Naive thymus-derived CD8-positive, alpha-beta T cell (primary cell): ENCODE measurements at places on chromosomes 7 and 10.
A peak's percentile ranks its signal among the peaks of the same experiment; 100 is the strongest.

DNA sequence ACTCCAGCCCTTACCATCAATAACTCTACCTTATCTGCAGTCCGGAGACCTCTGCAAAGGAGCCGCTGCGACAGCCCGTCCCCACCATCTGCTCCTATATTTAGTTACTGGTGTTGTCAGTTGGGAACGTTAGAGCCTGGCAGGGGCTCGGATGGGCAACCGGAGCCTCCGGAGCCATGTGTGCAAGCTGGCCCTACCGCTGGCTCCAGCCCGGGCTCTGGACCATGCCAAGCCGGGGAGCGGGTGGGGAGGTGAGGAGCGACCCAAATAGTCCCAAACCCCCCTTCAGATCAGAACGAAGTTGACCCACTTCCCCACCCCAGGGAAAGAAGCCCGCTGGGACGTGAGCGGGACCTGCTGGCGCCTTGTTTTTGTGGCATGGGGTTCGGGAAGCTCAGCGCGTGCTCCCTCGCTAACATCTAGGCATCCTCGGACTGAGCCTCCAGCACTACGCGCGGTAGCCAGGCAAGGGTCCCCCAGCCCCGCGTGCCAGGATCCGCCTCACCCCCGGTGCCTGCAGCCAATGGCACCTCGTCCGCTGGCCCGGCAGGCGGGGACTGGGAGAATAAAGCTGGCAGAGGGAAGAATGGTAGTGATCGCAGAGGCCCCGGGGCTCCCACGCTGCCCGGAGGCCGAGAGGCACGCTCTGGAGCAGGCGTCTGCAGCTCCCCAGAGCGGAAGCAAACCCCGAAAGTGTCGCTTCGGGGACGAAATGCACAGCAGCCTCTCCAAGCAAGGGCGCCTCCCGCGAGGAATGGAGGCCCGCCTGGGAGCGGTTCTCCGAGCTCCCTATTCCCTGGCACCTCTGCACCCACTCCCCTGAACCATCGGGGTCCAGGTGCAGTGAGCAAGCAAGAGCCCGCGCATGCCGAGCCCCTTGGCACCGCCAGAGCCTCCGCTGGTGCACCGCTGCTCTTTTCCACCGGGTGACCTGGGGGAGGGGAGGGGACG is 679 bp downstream of the LRRC20 start:
- no peak for DNase-seq

DNA sequence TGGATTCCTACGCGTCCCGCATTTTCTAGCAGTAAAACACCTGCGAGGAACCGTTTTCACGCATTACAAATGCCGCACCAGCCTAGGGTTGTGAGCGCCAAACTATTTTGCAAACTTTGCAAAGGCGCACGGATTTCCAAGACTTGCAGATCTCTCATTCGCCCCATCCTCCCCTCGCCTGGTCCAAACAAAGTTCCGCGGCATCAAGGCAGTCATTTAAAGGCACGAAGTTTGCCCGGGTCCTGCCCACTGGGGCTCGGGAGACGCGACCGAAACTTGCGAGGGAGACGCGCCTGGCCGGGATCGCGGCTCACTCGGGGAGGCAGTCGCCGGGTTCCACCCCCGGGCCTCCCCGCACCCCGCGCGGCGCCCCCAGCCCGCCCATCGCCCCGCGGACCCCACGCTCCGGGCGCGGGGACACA is 613 bp downstream of the USP6NL start:
- DNase-seq, result peak; percentile 33

GRCh38 chr10:89575031-89575430 is 39.6 kb upstream of the SLC16A12 start:
- DNase-seq, result no peak

- no peak for DNase-seq
Observed at GRCh38 chr7:13153742-13154141, 466.3 kb downstream of the ARL4A start.

GRCh38 chr7:71633551-71634008 is 501.6 kb downstream of the GALNT17 start:
- DNase-seq, result no peak

- DNase-seq, result no peak
Observed at GRCh38 chr7:111730476-111731300, 168.4 kb upstream of the IMMP2L start.

DNA sequence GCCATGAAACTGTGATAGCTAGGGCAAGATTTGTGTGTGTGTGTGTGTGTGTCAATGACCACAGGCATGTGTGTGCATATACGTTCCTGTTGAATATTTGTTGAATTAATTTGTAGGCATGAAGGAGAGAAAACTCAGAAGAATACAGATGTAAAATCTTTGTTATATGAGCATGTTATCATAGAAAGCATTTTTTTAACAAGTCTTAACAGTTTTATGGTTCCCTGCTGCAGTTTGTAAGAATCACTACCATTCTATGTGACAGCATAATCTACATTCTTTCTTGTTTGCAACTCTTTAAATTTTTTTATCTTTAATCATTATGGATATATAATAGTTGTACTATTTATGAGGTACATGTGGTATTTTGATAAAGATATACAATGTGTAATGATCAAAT is 130.3 kb downstream of the CD36 start:
- no peak for DNase-seq

- DNase-seq, result no peak
Observed at GRCh38 chr10:51501396-51501795, 198.0 kb downstream of the CSTF2T start.

- no peak for DNase-seq
Observed at GRCh38 chr7:76231071-76231470, 29.4 kb downstream of the SRRM3 start.
